Thoracic aorta (tissue), 2 donors: ENCODE measurements at places on chromosomes 3 and 15. TPM values are rescaled to one million over a fixed set of nuclear protein-coding genes. Genes with fewer than 3 reads are reported as not detected.

The AHSG gene
- total RNA-seq, result not detected

The C3orf20 gene
- not detected for total RNA-seq

The SPTBN5 gene
- total RNA-seq, result 1.3 TPM

The STRC gene
- 1.2 TPM for total RNA-seq

The MKRN2OS gene
- not detected for total RNA-seq

The SLC22A13 gene
- total RNA-seq, result 0.99 TPM

The TM6SF1 gene
- 11.0 TPM for total RNA-seq

The PPARG gene
- 8.5 TPM for total RNA-seq

The APBA2 gene
- total RNA-seq, result 4.9 TPM

The SNRPA1 gene
- total RNA-seq, result 31.0 TPM

The SHISA5 gene
- 159 TPM for total RNA-seq

The SHC4 gene
- 16.1 TPM for total RNA-seq

The CTXND1 gene
- total RNA-seq, result 0.14 TPM

The DLL4 gene
- total RNA-seq, result 13.0 TPM

The CCK gene
- total RNA-seq, result not detected

The GPR62 gene
- not detected for total RNA-seq

The AADACL2 gene
- total RNA-seq, result not detected

The CPLX3 gene
- total RNA-seq, result not detected

The SOX14 gene
- not detected for total RNA-seq

The ADCY5 gene
- 123 TPM for total RNA-seq

The FBXL22 gene
- 21.2 TPM for total RNA-seq

The CHRNA7 gene
- total RNA-seq, result 0.95 TPM

The LDHAL6B gene
- total RNA-seq, result not detected

The WDR82 gene
- 44.5 TPM for total RNA-seq

The SCAANT1 gene
- total RNA-seq, result not detected
